ENCODE measurements at places on chromosomes 2 and 18. TPM values are rescaled to one million over a fixed set of nuclear protein-coding genes. Genes with fewer than 3 reads are reported as not detected.

DNA sequence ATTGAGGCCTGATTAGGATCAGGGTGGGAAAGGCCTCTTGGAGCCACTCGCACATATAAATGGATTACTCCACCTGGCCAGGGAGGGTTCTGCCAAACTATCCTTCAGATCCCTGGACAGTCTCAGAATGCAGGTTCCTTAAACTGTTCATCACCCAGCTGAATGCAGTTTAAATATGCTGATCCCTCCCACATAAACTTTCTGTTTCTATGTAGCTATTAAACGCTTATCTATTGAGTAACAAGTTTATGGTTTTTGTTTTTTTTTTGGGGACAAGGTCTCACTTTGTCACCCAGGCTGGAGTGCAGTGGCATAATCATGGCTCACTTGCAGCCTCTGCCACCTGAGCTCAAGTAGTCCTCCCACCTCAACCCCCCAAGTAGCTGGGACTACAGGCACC is 1.9 kb downstream of the CAD start:
- no peaks in the 10 kb centered on the region for H3K27me3 ChIP-seq
- H3K4me1 ChIP-seq, result peaks cover 30% of the 10 kb centered on the region
- peak overlapping the region; percentile 64 for H3K27ac ChIP-seq
- peak overlapping the region; percentile 98 for H3K4me3 ChIP-seq
- no peak for DNase-seq
- peaks cover 71% of the 10 kb centered on the region for H3K36me3 ChIP-seq

Gene CD8A
- 1.3 TPM for total RNA-seq

DNA sequence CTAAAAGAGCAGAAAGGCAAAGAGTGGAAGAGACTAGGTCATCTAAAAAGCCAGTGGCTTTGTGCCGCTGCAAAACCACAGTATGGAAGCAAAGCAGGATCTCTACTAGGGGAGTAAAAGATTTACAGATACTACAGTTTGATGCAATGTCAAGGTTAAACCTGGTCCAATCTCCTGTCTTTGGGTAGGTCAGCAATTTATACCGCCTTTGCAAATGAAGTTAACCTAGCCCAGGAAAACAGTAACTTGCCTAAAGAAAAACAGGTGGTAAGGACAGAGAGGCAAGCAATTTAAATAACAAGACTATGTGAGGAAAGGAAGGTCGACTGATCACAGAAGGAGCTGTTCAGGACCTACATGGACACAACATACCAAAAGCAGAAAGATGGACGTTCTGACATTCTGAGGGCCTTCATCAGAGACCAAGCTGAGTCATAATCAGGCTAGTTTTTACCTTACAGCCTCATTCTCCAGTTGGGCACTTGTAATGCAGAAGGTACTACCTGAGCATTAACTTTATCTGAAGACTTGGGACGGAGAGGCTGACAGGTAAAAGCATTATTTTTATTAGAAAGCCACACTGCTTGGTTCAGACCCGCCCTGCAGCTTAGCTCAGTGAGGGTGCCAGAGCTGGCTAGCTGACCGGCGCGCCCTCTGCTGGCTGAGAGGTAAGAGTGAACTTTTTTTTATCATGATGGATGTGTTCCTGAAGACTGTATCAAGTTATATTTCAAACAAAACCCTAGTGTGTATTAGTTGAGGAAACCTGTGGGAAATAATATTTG is 15.9 kb downstream of the CDKL4 start:
- no peaks in the 10 kb centered on the region for H3K27me3 ChIP-seq
- peak overlapping the region; percentile 65 for H3K4me3 ChIP-seq
- H3K36me3 ChIP-seq, result no peaks in the 10 kb centered on the region
- H3K4me1 ChIP-seq, result peaks cover 39% of the 10 kb centered on the region

GRCh38 chr2:189221811-189222467 is 42.4 kb upstream of the COL5A2 start:
- H3K4me3 ChIP-seq, result no peak overlapping the region
- no peaks in the 10 kb centered on the region for H3K4me1 ChIP-seq
- no peak for DNase-seq

DNA sequence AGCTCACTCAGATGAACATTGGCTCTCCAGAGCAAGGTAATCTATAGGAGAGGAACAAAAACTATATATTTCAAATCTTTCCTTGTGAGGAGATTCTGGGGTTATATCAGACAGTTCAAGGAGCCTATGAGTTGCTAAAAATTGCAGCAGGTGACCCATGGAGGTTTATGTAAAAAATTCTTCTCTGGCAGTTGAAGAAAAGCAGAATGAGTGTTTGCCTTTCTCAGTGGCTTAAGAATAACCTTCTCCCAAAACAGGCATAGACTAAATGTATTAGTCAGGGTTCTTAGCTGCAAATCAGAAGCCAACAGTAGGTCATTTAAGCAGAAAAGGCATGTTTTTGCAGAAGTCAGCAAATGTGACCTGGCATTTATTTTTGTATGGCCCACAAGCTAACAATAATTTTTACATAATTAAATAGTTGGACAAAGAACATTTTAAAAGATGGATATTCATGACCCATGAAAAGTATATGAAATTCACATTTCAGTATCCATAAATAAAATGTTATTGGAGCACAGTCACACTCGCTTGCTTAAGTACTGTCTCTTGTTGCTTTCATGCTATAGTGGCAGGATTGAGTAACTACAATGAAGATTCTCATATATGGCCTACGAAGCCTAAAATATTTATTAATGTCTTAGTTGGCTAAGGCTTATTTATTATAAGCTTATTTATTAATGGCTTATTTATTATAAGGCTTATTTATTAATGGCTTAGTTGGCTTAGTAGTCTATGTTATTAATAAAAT is 93.4 kb upstream of the TLK1 start:
- DNase-seq, result no peak
- H3K27me3 ChIP-seq, result no peaks in the 10 kb centered on the region
- no peak overlapping the region for H3K4me3 ChIP-seq
- no peak overlapping the region for H3K27ac ChIP-seq
- H3K4me1 ChIP-seq, result peaks cover 15% of the 10 kb centered on the region
